ENCODE measurements at places on chromosomes 6 and 20. TPM values are rescaled to one million over a fixed set of nuclear protein-coding genes. Genes with fewer than 3 reads are reported as not detected.

The DSE gene
- total RNA-seq = 75.1 TPM

- DNase-seq = no peak
Observed at GRCh38 chr20:55258559-55258958, 746.8 kb downstream of the CBLN4 start.

DNA sequence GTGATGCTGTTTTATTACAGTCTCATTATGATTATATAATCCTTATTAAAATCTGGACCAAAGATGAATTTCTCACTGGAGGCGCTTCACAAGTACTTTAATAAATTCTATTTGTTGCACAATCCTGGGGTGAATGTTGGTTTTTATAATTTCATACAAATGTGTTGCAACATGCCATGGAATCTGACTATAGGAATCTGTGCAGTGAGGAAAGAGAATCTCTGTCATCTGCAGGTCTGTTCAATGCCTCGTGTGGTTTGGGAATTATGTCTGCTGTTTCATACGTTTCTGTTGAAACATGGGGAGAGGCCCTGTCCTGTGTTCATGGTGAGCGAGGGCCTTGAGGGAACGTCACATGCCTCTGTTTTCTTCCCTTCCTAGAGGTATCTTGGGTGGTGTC is 277.3 kb downstream of the CDH4 start:
- no peak for DNase-seq

GRCh38 chr6:28651161-28651560 is 125.5 kb downstream of the GPX5 start:
- no peak for DNase-seq

- no peak for DNase-seq
Observed at GRCh38 chr6:136783495-136784270, 8.6 kb downstream of the MAP3K5 start.

DNA sequence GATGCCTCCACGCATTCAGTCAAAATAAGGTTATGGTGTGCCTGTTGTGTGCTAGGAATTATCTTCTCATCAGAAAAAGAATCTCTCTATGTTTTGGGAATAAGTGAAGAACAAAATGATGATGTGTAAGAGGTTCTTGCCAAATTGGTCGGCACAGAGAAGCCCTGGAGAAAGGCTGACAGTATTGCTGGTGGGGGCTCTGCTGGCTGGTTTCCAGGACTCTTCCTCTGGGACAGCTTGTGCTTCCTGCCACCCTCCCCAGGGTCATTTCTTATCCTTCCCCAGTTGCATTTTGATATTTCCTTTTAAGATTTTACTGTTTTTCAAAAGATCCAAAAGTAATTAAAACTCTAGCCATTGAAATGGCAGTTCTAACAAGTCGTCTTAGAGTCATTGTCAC is 22.1 kb downstream of the CST4 start:
- no peak for DNase-seq

- DNase-seq = peak; percentile 70
Observed at GRCh38 chr6:156697225-156697830, 79.8 kb upstream of the ARID1B start.

DNA sequence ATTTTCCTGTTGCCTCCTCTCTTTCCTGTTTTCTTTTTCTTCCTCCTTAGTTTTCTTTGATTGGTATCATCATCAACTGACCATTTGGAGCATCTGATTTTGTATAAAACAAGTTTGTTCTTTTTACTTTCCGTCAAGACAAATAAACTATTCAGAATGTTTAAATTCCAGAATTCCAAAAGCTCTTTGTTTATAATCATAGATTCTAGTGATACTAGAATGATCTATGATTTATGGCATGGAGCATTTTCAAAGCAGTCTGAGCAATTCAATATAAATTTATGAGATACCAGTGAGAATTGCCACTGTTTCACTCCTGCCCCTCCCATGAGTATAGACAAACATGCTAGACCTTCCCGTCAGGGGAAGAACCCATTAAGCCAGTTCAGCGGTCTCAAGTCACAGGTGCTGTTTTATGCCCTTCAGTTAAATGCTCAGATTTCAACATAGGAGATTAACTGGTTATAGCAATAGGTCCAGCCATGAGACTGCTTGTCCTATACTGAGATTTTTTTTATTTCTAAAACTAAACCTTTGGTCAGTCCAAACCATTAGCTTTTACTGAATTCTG is 60.7 kb downstream of the GRIK2 start:
- DNase-seq = no peak

DNA sequence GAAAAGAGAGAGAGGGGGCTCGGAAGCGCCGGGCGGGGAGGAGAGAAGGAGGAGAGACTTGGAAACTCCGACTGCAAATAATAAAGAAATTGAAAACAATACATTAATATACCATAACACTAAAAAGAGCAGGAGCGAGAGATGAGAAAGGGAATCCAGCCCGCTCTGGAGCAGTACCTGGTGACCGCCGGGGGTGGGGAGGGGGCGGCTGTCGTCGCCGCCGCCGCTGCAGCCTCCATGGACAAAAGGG is 338 bp downstream of the E2F3 start:
- no peak for DNase-seq

GRCh38 chr6:40444811-40445210 is 142.4 kb downstream of the LRFN2 start:
- no peak for DNase-seq

GRCh38 chr6:43838276-43839036 is 68.4 kb downstream of the VEGFA start:
- DNase-seq = no peak

- no peak for DNase-seq
Observed at GRCh38 chr6:3287308-3287707, 28.6 kb downstream of the PSMG4 start.

DNA sequence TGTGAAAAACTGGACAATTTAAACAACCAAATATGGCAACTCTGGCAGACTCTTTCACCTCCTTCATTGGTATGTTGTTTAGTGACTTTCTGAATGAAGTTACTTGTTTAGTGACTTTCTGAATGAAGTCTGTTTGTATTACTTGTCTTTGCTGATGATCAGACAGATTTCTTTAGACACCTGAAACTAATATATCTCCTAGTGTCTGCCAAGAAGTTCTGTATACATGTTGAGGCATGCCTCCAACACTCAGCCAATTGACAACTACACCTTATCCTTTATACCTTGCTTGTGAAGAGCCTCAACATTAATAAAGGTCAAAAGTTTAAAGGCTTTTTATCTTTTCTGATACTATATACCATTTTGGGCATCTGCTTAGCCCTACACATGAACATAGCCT is 725.4 kb upstream of the EPHA7 start:
- DNase-seq = no peak

GRCh38 chr6:11291582-11291981 is 59.1 kb upstream of the NEDD9 start:
- peak; percentile 43 for DNase-seq
